ENCODE measurements at places on chromosomes 1 and 21.
A peak's percentile ranks its signal among the peaks of the same experiment; 100 is the strongest.

DNA sequence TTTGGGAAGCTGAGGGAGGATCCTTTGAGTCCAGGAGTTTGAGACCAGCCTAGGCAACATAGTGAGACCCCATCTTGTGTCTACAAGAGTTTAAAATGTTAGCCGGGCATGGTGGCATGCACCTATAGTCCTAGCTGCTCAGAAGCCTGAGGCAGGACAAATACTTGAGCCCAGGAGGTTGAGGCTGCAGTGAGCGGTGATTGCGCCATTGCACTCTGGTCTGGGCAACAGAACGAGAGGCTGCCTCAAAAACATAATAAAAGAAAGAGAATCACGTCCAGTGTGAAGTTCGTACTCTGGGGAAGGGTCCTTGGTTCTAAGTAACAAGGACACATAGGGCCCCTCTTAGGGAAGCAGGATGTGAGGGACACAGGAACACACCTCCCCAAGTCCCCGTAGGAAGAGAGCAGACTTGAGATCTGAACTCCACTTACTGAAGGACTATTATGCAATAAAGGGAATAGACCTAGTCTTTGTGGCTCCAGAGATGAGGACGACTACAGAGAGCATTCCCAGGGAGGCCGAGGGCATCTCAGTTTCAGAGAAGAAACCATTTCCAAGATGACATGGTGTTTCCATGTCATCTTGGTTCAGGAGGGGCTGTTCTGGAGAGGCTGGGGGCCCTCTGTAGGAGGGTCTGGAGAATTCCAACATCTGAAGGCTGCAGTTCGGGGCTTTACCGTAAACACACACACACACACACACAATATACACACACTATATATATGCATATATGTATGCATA is 10.8 kb upstream of the ENO1 start:
- no peak for DNase-seq

DNA sequence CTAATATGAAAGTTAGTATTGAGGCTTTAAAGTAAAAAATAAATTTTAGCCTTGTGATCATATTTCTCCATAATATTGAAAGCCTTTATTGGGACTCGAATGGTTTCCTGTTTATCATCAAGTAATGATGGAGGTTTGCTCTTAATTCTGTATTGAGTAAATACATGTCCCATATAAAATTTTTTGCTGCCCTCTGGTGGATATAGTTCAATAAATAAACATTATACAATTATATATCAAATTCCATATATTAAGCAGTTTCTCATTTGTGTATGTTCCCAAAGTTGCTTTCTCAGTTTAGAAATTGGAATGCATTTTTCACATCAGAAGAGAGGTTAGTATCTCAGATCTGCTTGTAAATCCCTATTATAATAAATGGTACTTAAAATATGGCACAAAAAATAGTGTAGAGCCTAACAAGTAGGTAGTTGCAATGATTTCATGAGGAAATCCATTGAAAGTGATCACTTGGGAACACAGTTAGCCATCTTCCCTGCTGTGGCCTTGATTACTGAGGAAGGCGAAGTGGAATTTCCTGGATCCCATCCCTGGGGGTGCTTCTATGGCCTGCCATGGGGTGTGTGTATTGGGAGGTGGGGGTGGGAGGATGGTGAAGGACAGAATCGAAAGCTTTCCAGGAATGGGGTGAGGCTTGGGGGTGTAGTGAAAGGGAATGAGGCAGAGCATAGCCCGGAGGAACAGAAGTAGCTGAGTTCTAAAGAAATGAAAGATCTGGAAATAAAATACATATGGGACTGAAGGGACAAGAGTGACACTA is 84.1 kb upstream of the C21orf91 start:
- no peak for DNase-seq

- peak; percentile 71 for DNase-seq
These were observed 47.0 kb upstream of the KDM4A start for GRCh38 chr1:43602990-43603389.

DNA sequence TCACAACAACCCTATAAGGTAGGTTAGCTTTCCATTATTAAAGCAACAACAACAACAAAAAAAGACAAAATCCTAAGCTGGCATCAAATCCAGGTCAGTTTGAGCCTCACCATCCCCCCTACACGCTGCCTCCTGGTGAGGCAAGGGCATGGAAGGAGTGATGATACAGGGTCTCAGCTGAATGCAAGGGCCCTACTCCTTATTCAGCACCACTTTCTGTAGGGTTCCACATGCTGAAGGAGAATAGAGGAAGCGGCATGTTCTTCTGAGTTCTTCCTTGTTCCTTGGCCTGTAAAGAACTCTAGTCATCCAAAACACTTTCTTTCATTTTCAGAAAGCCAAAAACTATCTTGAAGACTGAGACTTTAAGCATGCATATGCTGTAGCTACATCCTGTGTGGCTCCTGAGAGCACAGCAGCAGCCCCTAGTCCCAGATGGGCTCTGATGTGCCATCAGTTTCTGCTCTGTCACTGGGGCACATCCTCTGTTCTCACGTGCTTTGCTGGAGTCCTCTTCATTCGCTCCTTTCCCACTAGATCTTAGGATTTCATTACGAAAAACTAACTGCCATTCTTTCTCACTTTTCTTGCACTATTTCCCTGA is 6.2 kb downstream of the ILDR2 start:
- DNase-seq, result no peak

DNA sequence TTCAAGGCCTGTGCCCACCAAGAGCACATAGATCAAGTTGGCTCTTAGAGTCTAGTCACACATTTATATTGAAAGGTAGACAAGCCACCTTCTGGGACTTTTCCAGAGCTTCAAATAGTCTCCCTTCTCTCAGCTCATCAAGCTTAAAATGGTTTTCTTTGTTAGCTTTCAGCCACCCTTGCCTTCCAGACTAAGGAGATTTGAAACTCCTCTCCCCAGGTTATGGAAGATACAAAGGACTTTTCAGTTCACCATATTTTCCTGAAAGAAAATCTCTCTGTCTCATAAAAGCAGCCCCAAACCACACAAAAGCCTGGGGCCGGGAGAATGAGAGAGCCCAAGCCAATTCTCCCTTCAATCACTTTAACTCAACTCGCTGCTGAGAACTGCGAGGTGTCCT is 134.1 kb downstream of the ZC3H11B start:
- peak; percentile 65 for DNase-seq

GRCh38 chr1:37258068-37258467 is 216.3 kb upstream of the ZC3H12A start:
- no peak for DNase-seq

- no peak for DNase-seq
These were observed 809 bp upstream of the ZNF669 start for GRCh38 chr1:247104965-247105364.

GRCh38 chr1:198656500-198656932 is 17.7 kb downstream of the PTPRC start:
- peak; percentile 61 for DNase-seq

DNA sequence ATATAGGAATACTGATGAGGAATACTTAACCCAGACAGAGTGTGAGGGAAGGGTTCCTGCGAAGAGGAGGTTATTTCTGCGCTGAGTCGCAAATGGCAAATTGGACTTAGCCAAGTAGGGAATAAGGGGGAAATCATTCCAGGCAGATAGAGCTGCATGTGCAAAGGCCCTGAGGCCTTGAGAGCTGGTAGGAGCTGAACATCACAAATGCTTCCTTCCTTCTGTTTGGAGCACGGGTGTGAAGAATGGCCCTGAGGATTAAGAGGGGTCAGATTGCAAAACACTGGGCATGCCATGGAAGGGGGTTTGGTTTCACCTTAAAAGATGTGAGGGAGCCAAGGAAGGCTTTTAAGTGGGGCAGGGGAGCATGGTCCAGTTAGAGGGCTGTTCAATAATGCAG is 12.4 kb downstream of the IER5 start:
- peak; percentile 67 for DNase-seq

DNA sequence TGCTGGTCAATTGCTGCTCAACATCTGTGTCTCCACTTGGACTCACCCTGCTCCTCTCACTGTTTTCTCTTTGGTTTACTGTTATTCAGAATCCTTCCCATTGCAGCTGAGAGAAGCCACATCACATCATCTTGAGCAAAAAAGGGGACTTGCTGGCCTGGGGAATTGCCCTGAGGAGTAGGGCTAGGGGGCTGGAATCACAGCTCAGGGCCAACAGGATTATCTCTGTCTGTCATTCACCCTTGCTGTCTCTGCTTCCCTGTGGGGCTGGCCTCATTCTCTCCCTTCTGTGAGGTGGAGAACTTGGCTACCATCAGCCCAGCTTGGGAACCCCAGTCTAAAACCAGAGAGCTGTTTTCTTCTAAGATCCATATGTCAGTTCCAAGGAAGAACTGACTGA is 140.7 kb upstream of the WNT4 start:
- no peak for DNase-seq

All from islet precursor cell (in vitro differentiated cells).